Lower leg skin (tissue), 4 donors: ENCODE measurements at places on chromosomes 7 and 10.

GRCh38 chr7:2864204-2864985 is 20.3 kb upstream of the GNA12 start:
- DNase-seq, result no peak

DNA sequence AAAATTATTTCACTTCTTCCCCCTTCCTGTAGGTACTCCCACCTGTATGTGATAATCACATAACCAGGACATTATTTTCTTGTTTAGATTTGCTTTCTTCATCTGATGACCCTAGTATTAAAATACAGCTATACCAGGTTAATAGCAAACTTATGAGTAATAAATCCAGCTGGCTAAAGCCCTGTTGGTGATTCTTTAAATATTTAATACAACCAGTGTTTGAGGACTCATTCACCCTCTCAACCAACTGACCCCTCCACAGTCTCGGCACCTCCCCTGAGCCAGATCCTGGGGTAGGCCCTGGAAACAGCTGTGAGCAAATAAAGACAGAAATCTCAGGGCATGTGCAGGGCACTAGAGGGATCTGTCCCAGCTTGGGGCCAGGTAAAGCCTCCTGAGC is 58.5 kb downstream of the BLNK start:
- DNase-seq, result no peak

DNA sequence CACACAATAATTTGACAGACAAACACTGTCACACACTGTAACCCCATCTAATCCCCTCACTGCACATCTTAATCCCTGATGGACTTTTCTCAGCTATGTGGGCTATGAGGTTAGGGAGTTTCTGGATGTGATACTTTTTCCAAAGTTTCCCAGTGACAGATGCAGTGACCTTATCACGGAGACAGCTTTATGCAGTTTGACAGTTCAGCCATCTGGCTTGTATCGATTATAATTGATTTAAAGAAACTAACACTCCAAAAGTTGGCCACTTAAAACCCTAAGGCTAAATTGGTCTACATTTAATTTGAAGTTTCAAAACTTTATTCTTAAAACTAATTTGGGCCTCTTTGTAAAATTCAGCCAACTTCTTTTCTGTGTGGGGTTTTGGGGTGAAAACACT is 196.7 kb downstream of the SDK1 start:
- no peak for DNase-seq

DNA sequence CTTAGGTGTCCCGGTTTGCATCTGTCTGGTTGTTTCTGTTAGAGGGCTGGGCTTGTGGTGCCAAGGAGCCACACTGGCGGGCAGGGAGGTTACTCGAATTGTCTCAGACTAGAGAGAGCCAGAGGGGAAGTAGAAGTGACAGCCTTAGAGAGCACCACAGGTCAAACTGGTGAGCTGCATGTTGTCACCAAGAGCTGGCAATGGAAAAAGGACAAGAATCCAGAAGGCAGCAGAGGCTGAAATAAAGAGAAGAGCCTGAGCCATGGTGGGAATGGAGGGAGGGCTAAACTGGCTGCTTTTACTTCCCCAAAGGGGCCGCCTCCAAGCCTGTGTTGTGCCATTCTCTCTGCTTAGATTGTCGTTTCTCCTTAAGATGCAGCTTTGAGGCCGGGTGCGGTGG is 31.1 kb upstream of the RHBDD2 start:
- no peak for DNase-seq

DNA sequence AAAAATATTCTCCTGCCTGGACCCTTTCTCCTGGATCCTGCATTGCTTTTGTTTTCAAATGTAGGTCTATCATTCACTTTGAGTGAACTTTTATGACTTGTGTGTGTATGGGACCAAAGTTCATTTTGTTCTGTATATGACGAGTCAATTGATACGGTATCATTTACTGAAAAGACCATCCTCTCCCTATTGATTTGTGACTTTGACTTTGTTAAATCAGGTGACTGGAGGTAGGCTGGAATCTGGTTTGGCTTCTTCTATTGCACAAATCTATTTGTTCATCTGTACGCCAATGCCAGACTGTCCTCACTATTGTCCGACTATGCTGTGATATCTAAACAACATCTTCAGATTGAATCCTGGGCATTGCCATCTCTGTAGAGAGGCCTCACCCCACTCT is 5.3 kb upstream of the ARMS2 start:
- DNase-seq, result no peak

- DNase-seq, result no peak
Observed at GRCh38 chr7:111175908-111176441, 85.0 kb downstream of the LRRN3 start.

GRCh38 chr7:1065585-1066241 is 21.4 kb downstream of the GPR146 start:
- DNase-seq, result peak; percentile 96

GRCh38 chr10:5546891-5547680 is 22.3 kb downstream of the CALML3 start:
- DNase-seq, result peak; percentile 83

- no peak for DNase-seq
Observed at GRCh38 chr7:99876491-99876890, 342 bp downstream of the OR2AE1 start.

DNA sequence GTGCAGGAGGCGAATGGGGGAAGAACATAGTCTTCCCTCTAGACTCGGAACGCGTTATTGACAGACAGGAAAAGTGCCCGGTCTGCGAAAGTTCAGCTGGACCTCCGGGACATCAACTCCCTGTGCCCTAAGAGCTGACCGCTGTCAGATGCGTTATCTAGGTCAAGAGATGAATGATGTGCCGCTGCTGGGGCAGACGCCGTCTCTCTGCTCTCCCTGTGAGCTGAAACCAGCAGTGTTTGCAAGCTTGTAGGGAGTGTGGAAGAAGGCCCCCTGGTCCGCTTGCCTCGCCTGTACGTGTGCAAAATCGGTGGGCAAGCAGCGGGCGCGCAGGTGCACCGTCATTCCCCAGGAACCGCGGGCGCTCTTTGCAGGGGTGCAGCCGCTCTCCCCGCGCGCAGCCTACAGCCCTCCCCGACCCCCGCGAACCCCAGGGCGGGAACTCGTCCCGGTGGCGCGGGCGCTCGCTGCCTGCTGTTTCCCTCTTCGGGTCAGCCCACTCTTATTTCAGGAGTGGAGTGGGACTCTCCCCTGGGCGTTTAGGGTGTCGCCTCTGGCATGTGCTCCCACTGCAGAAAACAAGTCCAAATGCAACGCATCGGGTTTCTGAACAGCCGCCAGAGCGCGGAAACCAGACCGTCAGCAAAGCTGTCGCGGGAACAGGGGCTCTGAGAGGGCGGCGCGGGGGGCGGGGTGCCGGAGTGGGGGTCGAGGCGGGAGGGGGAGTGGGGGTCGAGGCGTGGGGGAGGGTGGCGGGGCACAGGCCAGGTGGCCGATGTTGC is 1.8 kb upstream of the PFKFB3 start:
- no peak for DNase-seq

- no peak for DNase-seq
Observed at GRCh38 chr7:76047305-76047810, 442 bp downstream of the STYXL1 start.
